ENCODE measurements at places on chromosomes 12 and 14. TPM values are rescaled to one million over a fixed set of nuclear protein-coding genes. Genes with fewer than 3 reads are reported as not detected.
A peak's percentile ranks its signal among the peaks of the same experiment; 100 is the strongest.

Gene TCL1A
- total RNA-seq: 5.4 TPM

Gene FAM90A1
- total RNA-seq: 0.65 TPM

Gene ANKRD33
- not detected for total RNA-seq

Gene RNASE2
- total RNA-seq: not detected

Gene LYSET
- 6.3 TPM for total RNA-seq

Gene COCH
- not detected for total RNA-seq

- no peaks in the 10 kb centered on the region for H3K4me1 ChIP-seq
- DNase-seq: no peak
- H3K36me3 ChIP-seq: no peaks in the 10 kb centered on the region
- H3K4me3 ChIP-seq: no peak overlapping the region
- no peaks in the 10 kb centered on the region for H3K27me3 ChIP-seq
- no peak overlapping the region for H3K27ac ChIP-seq
Measured at GRCh38 chr14:82270286-82270685, 736.6 kb upstream of the SEL1L start.

DNA sequence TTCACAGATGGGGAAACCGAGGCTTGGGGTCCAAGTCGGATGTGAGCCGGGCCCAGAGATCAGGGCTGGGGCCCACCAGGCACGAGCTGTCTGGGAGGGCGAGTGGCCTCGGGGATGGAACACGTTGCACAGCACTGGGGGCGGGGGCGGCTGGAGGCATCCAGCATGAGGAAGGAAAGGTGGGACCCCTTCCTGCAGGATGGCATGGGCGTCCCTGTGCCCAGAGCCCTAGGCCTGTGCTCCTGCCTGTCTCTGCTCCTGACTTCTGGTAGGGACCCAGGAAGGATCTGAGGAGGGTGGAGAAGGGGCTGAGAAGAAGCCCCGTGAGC lies 183.4 kb downstream of the KIF26A start:
- H3K4me3 ChIP-seq: no peak overlapping the region
- H3K27me3 ChIP-seq: peaks cover 8% of the 10 kb centered on the region
- DNase-seq: no peak
- no peak overlapping the region for H3K27ac ChIP-seq

DNA sequence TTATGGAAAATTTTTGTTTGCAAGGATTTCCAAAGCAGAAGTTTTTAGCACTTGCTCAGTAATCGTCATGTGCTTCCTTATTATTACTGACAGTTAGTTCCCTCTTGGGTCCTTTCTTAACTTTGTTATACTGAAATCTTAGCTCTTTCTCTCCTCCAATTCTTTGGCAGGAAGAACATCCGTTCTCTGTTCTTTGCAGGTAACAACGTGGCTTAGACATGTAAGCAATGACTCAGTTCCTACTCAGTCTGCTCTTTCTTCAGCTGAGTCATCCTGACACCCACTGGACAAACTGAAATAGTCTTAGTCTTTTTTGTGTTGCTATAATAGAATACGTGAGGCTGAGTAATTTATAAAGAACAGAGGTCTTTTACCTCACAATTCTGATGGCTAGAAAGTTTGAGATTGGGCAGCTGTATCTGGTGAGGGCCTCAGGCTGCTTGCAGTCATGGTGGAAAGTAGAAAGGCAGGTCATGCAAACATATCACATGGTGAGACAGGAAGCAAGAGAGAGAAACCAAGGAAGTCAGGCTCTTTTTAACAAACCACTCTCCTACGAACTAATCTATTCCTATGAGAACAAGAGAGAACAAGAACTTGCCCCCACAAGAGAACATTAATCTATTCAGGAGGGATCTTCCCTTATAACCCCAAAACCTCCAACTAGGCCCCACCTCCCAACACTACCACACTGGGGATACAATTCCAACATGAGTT lies 49.2 kb downstream of the TESPA1 start:
- no peaks in the 10 kb centered on the region for H3K27me3 ChIP-seq
- peak overlapping the region; percentile 78 for H3K27ac ChIP-seq
- H3K4me3 ChIP-seq: peak overlapping the region; percentile 28
- peaks cover 35% of the 10 kb centered on the region for H3K4me1 ChIP-seq
- H3K36me3 ChIP-seq: peaks cover 7% of the 10 kb centered on the region

DNA sequence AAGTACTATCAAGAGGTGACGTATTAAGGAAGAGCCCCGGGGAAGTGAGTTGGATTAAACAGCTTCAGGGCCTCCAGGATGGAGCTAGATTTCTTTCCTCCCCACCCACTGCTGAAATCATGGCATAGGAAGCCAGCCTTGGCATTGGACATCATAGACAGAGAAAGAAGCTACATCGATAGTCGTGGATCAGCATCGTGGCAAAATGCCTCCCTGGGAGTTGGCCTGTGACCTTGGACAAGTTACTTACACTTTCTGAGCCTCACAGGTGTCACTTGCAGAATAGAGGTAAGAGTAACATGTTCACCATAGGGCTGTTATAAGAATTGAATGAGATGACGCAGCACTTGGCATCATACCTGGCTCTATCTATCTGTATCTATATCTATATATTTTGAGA lies 5.9 kb downstream of the ANKRD33 start:
- peaks cover 5% of the 10 kb centered on the region for H3K4me1 ChIP-seq
- no peak overlapping the region for H3K4me3 ChIP-seq
- no peaks in the 10 kb centered on the region for H3K36me3 ChIP-seq
- H3K27ac ChIP-seq: no peak overlapping the region
- H3K27me3 ChIP-seq: peaks cover 38% of the 10 kb centered on the region

DNA sequence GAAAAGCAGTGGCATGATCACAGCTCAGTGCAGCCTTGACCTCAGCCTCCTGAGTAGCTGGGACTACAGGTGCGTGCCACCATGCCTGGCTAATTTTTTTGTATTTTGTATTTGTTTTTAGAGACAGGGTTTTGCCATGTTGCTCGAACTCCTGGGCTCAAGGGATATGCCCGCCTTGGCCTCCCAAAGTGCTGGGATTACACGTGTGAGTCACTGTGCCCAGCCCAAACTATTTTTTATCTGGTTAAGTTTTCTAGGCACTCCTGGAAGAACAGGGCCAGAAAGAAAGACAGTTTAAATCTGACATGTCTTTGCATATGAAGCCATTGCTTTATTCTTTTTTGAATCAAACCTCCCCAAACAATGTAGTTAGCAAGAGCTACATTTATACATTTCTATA lies 27.5 kb upstream of the PTGR2 start:
- no peak overlapping the region for H3K4me3 ChIP-seq
- H3K4me1 ChIP-seq: peaks cover 5% of the 10 kb centered on the region
- H3K27me3 ChIP-seq: no peaks in the 10 kb centered on the region
- H3K36me3 ChIP-seq: no peaks in the 10 kb centered on the region
- H3K27ac ChIP-seq: no peak overlapping the region
- DNase-seq: no peak

- no peaks in the 10 kb centered on the region for H3K36me3 ChIP-seq
- no peak for DNase-seq
- H3K27me3 ChIP-seq: peaks cover 34% of the 10 kb centered on the region
- no peak overlapping the region for H3K27ac ChIP-seq
- peaks cover 2% of the 10 kb centered on the region for H3K4me1 ChIP-seq
Measured at GRCh38 chr12:45623940-45624339, 105.6 kb upstream of the ARID2 start.

DNA sequence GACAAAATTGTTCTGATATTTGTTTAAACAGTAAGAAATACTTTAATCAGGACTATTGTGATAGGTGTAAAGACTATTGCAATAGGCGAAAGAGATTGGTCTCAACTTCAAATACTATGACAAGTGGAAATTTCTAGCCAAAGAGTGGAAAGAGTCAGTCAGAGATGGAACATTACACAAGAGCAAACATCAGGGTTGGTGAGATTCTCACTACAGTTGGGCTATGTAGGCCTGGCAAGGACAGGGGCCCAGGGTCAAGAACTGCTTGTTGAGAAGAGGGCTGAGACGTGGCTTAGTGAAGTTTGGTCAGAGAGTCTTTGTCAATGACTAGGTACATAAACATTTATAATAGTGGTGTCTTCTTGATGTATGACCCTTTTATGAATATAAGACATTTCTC lies 19.4 kb downstream of the CAND1 start:
- H3K27me3 ChIP-seq: no peaks in the 10 kb centered on the region
- H3K4me3 ChIP-seq: no peak overlapping the region
- H3K27ac ChIP-seq: peak overlapping the region; percentile 62
- H3K36me3 ChIP-seq: no peaks in the 10 kb centered on the region

DNA sequence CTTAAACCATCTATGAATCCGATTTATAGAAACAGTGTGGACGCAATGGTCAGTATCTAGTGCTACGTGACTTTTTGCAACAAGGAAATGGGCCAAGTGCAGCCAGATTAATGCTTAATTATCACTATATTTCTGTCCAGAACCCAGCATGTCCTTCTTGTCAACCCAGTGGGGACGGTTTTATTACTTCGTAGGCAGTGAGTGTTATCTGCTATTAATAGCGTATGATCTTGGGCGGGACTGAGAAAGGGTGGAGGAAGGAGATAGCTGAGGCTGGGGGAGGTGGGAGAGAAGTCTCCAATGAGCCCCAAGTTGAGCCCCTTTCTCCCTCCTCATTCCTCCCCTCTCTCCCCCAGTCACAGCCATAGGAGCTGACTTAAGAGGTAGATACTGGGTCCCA lies 59.7 kb upstream of the FAM222A start:
- H3K27ac ChIP-seq: no peak overlapping the region
- H3K4me3 ChIP-seq: no peak overlapping the region
- no peaks in the 10 kb centered on the region for H3K36me3 ChIP-seq

DNA sequence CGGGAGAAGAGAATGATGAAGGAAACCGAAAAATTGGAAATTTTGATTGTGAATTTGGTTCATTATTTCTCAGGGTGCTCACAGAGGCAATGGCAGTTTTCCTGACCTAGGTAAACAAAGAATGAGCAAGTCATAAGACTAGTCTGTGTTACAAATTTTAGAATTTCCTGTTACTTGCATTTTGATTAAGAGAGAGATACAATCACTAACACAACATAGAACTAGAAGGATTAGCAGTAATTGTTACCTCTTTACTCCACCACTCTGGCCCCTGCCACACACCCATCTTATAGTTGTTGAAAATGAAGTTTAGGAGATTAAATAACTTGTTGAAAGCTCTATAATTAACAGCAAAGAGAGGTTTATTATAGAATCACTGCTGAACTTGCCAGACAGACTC lies 62.0 kb downstream of the CATSPERB start:
- no peak overlapping the region for H3K4me3 ChIP-seq
- H3K36me3 ChIP-seq: peaks cover 3% of the 10 kb centered on the region
- no peaks in the 10 kb centered on the region for H3K27me3 ChIP-seq
- no peak overlapping the region for H3K27ac ChIP-seq
- no peak for DNase-seq

DNA sequence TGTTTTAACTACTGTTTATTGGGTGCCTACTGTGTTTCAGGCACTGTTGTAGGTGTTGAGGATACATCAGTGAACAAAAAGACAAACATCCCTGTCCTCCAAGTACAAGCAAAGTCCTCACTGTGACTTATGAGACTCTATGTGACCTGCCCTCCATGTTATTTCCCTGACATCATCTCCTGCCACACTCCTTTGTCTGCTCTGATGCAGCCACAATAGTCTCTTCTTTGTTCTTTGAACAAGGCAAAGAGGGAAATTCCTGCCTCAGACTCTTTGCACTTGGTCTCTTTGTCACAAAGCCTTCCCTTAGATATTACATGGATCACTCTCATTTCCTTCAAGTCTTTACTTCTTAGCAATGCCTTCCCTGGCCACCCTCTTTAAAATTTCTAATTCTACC lies 240.1 kb upstream of the SRRM4 start:
- DNase-seq: no peak
- H3K27ac ChIP-seq: no peak overlapping the region
- H3K36me3 ChIP-seq: no peaks in the 10 kb centered on the region
- H3K27me3 ChIP-seq: no peaks in the 10 kb centered on the region
- no peaks in the 10 kb centered on the region for H3K4me1 ChIP-seq

DNA sequence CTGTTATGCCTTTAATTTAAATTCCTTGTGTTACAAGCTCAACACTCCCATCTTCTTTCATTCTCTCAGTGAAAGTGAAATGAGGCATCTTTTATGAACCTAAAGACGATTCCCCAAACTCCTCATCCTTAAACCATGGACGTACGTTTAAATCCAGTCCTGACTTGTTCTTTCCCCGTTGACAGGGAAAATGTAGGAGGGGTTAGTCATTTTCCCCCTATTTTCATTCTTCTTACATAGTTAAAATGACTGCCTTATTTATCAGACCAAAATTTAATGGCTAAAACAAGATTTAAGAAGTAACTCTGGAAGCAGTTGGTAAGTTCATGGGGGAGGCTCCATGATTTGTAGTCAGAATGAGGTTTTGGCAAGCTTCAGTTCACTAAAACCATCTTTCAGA lies 134.9 kb downstream of the KCNA5 start:
- DNase-seq: no peak
- no peaks in the 10 kb centered on the region for H3K27me3 ChIP-seq
- H3K27ac ChIP-seq: no peak overlapping the region

DNA sequence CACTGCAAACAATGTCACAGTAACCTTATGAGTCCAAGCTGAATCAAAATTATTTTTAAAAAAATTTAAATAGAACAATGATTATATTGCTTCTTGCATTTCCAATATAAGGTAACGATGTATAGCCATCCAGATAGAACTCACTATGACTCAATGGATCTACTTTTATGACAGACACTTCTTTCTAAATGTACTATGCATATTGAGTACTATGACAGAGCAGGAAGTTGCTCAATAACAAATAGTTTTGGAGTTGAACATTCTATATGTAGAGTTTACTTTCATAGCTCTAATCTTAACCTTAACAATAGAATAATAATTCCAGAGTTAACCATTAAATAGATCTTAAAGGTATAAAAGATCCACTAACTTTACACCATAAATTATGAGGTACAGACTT lies 46.7 kb upstream of the ALG10B start:
- DNase-seq: no peak
- no peak overlapping the region for H3K4me3 ChIP-seq
- H3K27me3 ChIP-seq: no peaks in the 10 kb centered on the region
- H3K27ac ChIP-seq: no peak overlapping the region

DNA sequence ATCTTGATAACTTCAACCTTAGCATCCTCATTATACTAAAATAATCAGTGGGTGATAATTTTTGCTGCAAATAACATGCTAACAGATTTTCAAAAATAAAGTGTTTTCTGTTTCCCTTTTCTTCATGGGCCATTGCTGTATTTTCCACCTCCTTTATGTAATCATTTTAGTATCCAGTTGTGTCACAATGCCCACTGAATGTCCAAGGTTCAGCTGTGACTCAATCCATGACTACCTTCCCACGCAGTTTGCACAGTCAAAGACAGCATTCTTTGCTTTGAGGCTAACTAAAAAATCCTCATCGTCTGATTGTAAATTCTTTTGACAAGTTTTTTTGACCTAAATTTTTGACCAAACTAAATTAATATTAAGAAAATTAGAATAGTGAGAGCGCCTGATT lies 474.1 kb downstream of the FLRT2 start:
- H3K27me3 ChIP-seq: no peaks in the 10 kb centered on the region
- no peak overlapping the region for H3K27ac ChIP-seq
- no peak for DNase-seq
- H3K36me3 ChIP-seq: no peaks in the 10 kb centered on the region
